Naive B cell (primary cell): ENCODE measurements at places on chromosomes 6 and 20. TPM values are rescaled to one million over a fixed set of nuclear protein-coding genes. Genes with fewer than 3 reads are reported as not detected.

The GHRH gene
- polyA plus RNA-seq, result not detected

The FAM209B gene
- 0.73 TPM for polyA plus RNA-seq

The OLIG3 gene
- not detected for polyA plus RNA-seq

The NMBR gene
- not detected for polyA plus RNA-seq

The VIP gene
- polyA plus RNA-seq, result not detected

The HLA-DRB1 gene
- 4,916 TPM for polyA plus RNA-seq

The KHDC1 gene
- polyA plus RNA-seq, result 0.48 TPM

The MUCL3 gene
- polyA plus RNA-seq, result not detected

The BPIFA1 gene
- polyA plus RNA-seq, result not detected

The BMP5 gene
- not detected for polyA plus RNA-seq

The TMEM151B gene
- not detected for polyA plus RNA-seq

The ZBTB46 gene
- polyA plus RNA-seq, result not detected

The PPP2R5D gene
- polyA plus RNA-seq, result 14.6 TPM

The CLPSL2 gene
- polyA plus RNA-seq, result not detected

The APCDD1L gene
- polyA plus RNA-seq, result 0.33 TPM

The MUC22 gene
- not detected for polyA plus RNA-seq

The TP53TG5 gene
- 0.29 TPM for polyA plus RNA-seq

The PLG gene
- not detected for polyA plus RNA-seq

The F13A1 gene
- 3.3 TPM for polyA plus RNA-seq

The RNF182 gene
- polyA plus RNA-seq, result not detected

The ZNF165 gene
- 5.4 TPM for polyA plus RNA-seq

The LRRC73 gene
- not detected for polyA plus RNA-seq

The SLC35B2 gene
- polyA plus RNA-seq, result 24.9 TPM

The MOG gene
- not detected for polyA plus RNA-seq

The TBXT gene
- polyA plus RNA-seq, result not detected

The FAM83B gene
- polyA plus RNA-seq, result not detected

The GNMT gene
- not detected for polyA plus RNA-seq
